ENCODE measurements at places on chromosomes 3 and 15.

DNA sequence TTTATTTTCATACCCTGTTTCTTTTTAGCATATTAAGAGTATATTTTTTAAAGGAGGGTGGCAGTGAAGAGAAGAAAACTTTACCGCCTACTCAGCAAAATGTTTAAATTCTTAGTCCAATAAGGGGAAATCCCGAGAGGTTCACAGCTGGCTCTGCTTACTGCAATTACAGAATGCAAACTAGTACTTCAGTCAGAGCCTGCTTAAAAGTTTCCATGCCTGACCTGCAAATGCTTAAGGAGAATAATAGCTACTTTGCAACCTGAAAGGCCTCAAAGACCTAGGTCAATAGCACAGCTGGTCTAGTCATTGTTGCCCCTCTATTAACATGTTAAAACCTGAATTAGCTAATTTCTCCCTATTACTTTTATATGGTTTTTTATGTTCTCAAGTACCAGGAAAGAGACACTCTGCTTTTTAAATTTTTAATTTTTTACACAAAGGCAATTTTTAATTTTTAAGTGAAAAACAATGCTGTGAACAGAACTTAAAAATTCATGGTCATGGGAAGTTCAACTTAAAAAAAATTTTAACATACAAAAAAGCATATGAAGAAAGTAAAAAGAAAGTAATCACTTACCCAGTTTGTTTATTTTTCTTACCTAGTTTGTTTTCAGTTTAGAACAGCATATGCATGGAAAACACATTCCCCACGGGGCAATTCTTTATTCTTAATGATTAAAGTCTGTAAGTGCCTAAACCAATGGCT is 79.2 kb downstream of the P3H2 start:
- no peak for DNase-seq

- no peak for DNase-seq
Observed at GRCh38 chr3:73508330-73508954, 116.3 kb downstream of the PDZRN3 start.

GRCh38 chr3:40190056-40190455 is 119.5 kb upstream of the EIF1B start:
- DNase-seq, result no peak

- DNase-seq, result no peak
Observed at GRCh38 chr15:79539401-79539800, 107.3 kb downstream of the MINAR1 start.

- DNase-seq, result no peak
Observed at GRCh38 chr15:56919609-56920366, 1.3 kb downstream of the TCF12 start.

- no peak for DNase-seq
Observed at GRCh38 chr15:99057020-99057419, 47.9 kb upstream of the SYNM start.

- DNase-seq, result no peak
Observed at GRCh38 chr3:111577798-111578685, 17.1 kb downstream of the ZBED2 start.

DNA sequence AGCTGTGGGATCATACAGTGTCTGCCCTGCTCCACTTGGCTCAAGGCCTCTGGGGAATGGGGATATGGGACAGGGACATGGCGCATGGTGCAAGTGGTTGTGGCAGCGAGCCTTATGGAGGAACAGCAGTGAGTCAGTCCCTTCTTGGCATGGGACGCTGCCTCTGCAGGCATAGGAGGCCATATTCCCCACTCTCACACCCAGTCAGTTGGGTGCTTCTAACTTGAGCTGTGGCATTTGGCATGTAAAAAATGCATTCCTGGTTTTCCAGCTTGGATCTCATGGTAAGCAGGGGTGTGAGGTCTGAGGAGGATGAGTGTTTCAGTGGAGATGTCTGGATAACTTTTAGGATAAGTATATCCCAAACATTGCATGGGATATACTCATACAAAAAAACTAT is 31.6 kb upstream of the UBE2Q2 start:
- DNase-seq, result no peak

DNA sequence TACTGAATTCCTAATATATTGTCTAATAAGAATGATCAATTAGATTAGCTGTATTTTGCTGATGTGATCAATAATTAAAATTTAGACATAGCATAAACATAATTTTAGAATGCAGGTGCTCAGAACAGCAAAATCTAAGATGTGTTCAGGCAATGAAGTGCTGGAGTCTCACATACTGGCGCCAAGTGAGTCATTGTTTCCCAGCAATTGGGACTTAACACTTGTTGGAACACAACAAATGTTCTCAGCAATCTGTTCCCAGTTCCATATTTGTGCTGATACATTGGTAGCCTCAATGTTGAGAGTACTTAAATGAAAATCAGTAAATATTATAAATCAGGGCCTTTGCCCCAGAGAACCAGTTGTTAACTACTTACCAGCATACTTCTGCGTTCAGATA is 619.0 kb downstream of the ROBO1 start:
- no peak for DNase-seq

DNA sequence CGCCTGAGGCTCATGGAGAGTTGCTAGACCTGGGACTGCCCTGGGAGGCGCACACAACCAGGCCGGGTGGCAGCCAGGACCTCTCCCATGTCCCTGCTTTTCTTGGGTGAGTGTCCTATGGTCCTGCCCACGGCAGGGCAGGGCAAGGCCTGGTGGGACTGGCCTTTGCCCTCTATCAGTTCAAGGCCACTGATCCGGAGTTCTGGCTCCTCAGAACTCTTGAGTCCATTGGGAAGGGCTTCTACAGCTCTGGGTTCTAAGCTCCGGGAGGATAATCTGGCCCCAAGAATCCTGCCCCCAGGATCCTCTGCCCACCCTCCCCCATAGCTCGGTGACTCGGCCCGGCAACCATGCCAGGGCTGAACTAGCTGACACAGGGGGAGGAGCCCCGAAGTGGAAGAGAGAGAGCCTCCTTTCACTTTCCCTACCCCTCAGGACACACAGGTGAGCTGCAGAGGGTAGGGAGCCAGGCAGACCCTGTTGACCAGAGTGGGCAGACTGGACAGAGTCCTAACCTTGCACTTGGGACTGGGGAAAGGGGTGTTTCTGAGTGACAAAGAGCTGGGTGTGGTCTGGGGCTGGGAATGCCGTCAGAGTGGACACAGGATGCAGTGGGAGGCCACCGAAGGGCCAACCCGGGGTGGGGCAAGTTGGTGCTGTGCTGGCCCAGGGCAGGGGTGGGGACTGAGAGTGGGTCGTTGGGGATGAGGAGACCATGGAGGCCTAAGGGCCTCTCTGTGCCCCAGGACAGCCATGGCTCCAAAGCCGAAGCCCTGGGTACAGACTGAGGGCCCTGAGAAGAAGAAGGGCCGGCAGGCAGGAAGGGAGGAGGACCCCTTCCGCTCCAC is 664 bp downstream of the PARP3 start:
- DNase-seq, result no peak

GRCh38 chr3:108130236-108130635 is 39.4 kb upstream of the CD47 start:
- no peak for DNase-seq

GRCh38 chr3:54994111-54994513 is 66.3 kb upstream of the LRTM1 start:
- no peak for DNase-seq

- DNase-seq, result no peak
Observed at GRCh38 chr15:73006523-73006922, 45.7 kb upstream of the NEO1 start.

DNA sequence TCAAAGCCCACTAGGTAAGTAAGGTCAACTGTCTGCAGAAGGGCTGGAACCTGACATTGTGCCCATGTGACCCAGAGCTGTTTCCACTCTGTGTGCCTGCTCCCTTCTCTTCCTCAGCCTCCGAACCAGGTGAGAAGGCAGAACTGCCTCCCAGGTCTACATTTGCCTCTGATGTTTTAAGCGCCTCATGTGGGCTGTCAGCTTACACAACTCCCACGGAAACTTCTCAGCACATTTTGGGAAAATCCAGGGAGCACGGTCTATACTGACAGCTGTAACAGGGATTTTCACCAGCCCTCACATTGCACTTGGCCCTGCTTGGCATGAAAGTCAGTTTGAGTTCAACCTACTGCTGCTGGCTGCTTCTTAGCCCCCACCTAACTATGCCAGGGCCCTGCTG is 46.9 kb upstream of the SLC24A5 start:
- no peak for DNase-seq

GRCh38 chr15:90463381-90463780 is 66.3 kb upstream of the CRTC3 start:
- no peak for DNase-seq

DNA sequence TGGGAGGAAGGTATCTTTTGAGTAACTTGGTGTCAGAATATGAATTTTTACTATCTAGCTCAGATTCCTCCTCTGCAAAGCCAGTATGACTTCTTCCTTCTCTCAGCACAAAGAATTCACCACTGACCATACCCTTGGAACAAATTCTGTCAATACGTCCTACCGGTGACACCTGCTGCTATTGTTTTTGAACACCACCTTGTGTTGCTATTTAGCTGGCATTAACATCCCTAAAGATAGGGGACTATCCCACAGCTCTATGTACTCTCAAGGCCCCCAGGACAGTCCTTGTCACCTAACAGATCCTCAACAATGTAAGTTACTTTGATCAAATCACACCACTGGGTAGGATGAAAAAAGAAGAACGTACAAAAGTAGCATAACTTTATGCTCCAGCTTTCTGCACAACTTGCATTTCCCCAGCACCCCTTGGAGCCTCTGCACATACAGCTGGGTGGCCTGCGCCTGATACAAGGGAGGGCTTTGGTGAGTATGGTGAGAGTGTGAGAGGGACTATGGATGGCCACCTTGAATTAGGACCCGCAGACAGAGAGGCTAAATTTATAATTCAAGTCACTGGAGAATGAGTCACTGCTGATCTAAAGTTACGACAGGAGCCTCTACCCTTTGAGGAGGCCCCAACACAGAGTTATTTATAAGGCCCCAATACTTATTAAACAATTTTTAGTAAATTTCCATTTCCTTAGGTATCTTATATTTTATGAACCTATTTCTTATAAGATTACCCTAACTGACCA is 2.3 kb upstream of the COLQ start:
- no peak for DNase-seq

GRCh38 chr3:197289726-197290125 is 8.7 kb downstream of the DLG1 start:
- no peak for DNase-seq

DNA sequence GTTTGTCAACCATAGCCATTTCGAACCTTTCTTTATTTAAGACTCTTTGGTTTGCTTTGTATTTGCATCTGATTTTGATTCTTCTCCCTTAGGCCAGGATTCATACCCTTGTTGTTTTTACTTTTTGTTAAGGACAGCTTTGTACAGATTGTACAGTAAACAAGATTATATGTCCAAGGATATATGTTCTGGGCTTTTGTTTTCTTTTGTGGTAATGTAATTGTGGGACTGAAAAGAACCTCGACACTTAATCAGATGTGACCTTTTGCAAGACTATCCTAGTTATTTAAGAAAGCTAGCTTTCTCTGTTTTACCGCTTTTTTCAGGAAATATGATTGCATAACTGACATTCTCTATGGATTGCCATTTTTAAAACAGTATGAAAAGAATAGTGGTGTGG is 67.0 kb upstream of the SAMMSON start:
- DNase-seq, result no peak

Measured in stimulated activated CD8-positive, alpha-beta memory T cell treated with anti-CD3 and anti-CD28 coated beads, Interleukin-2, amount 100 ng/mL, for 1 hour (primary cell).